Endothelial cell (in vitro differentiated cells): ENCODE measurements at places on chromosomes 11 and 22.
A peak's percentile ranks its signal among the peaks of the same experiment; 100 is the strongest.

DNA sequence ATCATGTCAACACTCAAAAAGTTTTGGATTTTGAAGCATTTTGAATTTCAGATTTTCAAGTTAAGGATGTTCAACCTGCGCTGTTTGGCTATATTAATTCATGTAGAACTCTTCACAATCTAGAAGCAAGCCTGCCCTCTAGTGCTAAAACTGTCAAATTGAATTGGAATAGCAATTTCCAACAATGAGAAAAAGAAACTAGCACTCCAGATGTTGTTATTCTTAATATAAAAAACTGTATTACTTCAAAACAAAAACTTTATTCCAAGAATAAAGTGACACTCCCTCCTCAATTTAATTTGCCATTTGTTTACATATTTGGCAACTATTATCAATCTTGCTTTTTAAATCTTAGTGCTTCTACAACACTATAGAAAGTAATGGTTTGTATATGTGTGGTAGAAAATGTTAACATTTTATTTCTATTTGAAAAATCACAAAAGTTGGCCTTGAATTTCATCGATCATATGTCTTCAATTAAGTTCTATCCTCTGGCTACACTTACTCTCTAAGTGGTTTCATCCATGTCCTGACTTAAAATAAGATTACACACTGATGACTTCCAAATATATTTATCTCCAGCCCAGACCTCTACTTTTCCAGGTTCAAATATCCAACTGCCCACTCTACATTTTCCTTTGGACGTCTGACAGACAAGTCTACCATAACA is 36.6 kb downstream of the DCUN1D5 start:
- H3K27ac ChIP-seq: no peak overlapping the region
- no peaks in the 10 kb centered on the region for H3K27me3 ChIP-seq
- H3K36me3 ChIP-seq: no peaks in the 10 kb centered on the region

DNA sequence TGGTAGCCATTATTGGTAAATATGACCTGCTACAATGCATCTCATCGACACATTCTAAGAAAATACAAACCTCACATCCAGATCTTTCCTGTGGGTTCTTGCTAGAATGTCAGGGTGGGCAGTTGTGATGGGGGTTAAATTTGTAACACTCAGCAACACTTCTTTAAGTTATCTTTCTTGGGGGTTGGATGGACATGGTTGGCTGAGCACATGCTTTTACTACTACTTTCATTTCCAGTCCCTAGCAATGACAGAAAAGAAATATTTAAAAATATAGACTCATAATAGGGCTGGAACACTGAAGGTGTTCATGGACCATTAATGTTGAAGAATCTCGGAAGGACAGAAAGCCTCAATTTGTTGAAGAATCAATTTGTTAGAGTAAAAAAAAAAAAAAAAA is 57.6 kb downstream of the APOL3 start:
- no peak overlapping the region for H3K4me3 ChIP-seq
- no peaks in the 10 kb centered on the region for H3K36me3 ChIP-seq
- no peak overlapping the region for H3K27ac ChIP-seq
- peaks cover 3% of the 10 kb centered on the region for H3K27me3 ChIP-seq
- no peak for DNase-seq

GRCh38 chr11:1656670-1657069 is 27.1 kb downstream of the KRTAP5-5 start:
- no peaks in the 10 kb centered on the region for H3K36me3 ChIP-seq
- H3K27ac ChIP-seq: no peak overlapping the region
- H3K4me1 ChIP-seq: peaks cover 3% of the 10 kb centered on the region
- peaks cover 10% of the 10 kb centered on the region for H3K27me3 ChIP-seq
- H3K4me3 ChIP-seq: no peak overlapping the region

DNA sequence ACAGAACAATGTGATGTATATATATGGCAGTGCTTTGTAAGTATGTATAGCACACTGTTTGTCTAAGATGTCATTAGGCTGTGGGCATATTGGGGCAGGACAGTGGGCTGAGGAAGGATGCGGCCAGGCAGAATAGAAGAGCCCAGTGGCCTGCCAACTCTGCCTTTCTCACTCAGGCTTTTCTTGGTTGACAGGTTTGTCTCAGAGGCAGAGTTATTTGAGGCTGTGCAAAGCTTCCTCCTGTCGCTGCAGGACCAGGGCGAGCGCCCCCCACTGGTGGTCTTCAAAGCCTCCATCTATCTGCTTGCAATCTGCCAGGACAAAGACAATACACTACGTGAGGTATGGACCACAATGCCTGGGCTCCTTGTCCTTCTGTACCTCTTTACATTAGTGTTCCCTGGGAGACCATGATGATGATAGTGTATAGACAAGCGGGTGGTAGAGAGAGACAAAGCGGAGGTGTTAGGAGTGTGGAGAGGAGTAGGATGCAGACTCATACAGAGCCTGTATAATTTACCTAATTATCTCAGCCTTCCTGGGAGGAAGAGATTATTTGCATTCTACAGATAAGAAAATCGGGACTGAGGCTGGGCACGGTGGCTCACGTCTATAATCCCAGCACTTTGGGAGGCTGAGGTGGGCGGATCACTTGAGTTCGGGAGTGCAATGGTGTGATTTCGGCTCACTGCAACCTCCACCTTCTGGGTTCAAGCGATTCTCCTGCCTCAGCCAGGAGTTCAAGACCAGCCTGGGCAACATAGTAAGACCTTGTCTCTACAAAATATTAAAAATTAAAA is 37.3 kb upstream of the CCDC134 start:
- H3K27ac ChIP-seq: no peak overlapping the region
- peaks cover 8% of the 10 kb centered on the region for H3K4me1 ChIP-seq

GRCh38 chr22:42177891-42178336 is 47.3 kb upstream of the CYP2D6 start:
- H3K4me3 ChIP-seq: no peak overlapping the region
- H3K4me1 ChIP-seq: peaks cover 14% of the 10 kb centered on the region
- no peak for DNase-seq
- H3K27ac ChIP-seq: peak overlapping the region; percentile 6
- peaks cover 5% of the 10 kb centered on the region for H3K27me3 ChIP-seq
- no peaks in the 10 kb centered on the region for H3K36me3 ChIP-seq

DNA sequence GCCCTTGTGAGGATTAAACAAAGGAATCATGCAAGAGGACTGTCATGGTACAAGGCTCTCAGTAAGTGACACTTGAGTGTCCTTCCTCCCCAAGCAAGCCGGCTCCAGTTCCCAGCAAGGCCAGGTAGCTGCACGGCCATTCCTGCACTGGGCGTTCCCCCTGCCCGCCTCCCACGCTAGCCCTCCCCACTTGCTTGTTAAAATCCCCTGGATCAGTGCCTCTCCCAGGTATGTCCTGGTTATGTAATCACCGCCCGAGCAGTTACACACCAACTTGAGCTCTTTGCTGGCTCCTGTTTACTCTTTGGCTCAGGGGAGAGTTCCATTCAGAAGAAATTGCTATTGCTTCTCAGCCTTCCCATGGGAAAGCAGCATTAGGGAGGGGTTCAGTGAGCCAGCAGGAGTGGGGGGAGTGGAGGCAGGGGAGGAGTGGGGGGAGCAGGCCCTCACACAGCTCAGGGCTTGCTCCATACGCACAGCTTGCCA is 19.4 kb upstream of the MYEOV start:
- no peak overlapping the region for H3K4me3 ChIP-seq
- DNase-seq: no peak
- peaks cover 3% of the 10 kb centered on the region for H3K27me3 ChIP-seq
- H3K4me1 ChIP-seq: peaks cover 21% of the 10 kb centered on the region
